Activated CD4-positive, alpha-beta T cell treated with anti-CD3 and anti-CD28 coated beads, Interleukin-2, amount 50 U/mL, for 48 hours (primary cell): ENCODE measurements at places on chromosomes 6 and 20.

DNA sequence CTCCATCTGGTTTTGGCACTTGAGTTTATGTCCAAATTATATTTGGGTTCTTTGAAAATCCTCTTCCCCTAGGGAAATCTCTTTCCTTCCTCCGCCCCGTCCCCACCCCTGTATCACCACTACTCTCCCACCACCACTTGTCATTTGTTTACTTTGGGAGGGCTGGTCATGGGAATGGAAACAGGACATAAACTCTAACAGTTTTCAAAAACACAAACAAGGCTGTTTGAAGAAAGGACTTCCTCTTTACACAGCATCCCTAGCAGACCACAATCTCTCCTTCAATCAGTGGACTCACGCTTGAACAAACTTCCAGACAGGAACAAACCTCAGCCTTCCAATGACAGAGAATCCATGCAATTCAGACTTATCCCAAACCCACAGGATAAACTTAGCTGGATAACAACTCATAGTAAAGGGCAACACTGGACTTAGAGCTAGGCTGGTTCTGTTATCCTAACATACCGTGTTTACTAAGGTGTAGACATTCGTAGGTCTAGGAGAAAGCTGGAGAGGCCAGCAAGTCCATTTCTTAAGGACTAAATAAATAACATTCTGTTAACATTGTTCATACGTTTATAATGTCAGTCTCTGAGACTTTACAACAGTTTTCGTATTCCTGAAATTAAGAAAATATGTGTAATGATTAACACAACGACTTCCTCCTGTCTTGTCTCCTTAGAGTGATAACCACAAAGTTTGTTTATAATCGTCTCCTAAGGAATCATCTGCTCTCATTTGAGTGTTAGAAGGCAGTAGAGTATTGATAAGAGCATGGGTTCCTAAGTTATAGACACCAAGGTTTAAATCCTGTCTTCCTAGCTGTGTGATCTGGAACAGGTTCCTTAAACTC is 44.1 kb upstream of the CTAGE9 start:
- no peak for DNase-seq

DNA sequence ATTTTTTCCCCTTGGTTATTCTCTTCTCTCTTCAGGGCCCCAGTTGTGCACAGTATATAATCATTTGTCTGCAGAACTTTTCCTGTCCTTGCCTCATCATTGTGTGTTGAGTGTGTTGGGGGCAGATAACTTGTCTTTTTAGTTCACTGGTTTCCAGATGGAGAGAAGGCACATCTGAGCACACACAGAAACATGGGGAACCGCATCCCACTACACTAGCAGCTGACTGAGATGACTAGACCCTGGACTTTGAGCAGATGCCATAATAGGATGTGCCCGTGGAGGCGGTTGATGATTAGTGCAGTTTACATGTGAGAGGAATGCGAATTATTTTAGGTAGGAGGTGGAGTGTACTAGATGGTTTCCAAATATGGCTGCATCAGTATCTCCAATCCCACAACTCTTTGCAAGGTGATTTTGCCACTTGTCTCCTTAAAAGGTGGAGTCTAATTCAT is 26.5 kb upstream of the SH3BGRL2 start:
- DNase-seq = no peak

DNA sequence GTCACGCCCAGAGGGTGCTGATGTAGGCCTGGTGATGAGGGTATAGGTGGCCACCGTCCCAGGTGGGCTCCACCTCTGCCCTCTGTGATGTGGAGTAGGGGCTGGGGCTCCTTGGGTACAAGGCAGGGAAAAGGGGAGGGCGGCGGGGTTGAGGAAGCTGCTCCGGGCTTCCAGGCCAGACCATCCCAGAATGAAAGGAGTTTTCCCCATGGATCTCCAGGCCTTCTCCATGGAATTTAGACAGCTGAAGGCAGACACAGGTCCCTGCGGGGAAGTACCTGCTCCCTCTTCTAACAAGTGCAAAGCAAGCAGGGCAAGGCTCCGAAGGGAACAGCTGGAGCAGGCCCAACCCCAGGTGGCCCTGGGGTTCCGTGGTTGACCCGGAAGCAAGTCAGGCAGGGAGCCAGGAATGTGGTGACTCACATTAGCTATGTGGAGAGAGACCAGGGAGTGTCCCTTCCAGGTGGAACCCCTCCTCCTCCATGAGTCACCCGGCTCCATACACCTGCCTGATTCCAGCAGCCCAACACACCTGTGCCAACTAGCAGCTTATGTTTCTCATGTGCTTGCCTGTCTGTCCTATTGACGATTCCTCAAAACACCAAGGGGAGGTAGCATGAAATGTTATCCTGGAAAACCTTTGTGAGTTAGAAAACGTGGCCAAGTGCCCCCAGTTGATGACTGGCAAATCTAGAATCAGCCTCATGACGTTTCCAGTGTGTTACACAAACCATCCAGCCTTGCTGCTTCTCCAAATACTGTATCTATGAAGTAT is 59.7 kb upstream of the SNX9 start:
- no peak for DNase-seq

GRCh38 chr6:12586721-12587480 is 129.7 kb upstream of the PHACTR1 start:
- DNase-seq = no peak

DNA sequence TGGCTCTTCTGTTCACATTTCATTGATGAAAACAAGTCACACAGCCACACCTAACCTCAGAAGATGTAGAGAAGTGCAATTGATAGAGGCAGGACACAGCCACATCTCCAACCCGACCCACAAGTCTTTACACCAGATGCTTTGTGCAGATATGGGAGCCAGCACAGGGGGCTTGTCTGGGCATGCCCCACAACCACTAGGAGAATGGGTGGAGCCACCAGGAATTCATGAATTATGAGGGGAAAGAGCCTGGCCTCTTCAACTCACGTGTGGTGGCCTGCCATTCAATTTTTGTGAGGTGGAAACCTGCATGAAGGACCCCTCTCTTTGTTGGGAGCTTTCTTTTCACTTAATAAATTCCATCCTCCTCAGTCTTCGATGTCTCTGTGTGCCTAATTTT is 79.1 kb downstream of the OGFRL1 start:
- no peak for DNase-seq

GRCh38 chr6:24183584-24183983 is 57.6 kb downstream of the NRSN1 start:
- no peak for DNase-seq

GRCh38 chr6:64429926-64430325 is 794.3 kb downstream of the PHF3 start:
- DNase-seq = no peak

- no peak for DNase-seq
Observed at GRCh38 chr6:33727932-33728331, 16.4 kb upstream of the UQCC2 start.

- DNase-seq = no peak
Observed at GRCh38 chr20:20519269-20519668, 151.4 kb downstream of the INSM1 start.

DNA sequence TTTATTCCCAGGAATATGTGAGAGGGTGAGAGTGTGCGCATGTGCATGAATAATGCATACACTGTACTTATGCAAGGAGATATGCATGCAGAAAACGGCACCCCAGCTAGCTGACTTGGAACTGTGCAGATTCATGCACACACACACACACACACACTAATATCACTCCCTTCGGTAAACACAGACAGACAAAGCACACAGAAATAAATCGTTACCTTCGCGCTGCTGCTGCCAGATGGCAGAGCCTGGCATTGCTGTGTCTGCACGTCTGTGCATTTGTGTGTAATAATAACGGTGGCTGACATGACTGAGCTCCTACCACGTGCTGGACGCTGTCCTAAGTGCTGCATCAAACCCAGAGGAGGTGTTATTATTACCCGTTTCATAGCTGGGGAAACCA is 36.8 kb downstream of the PREX1 start:
- no peak for DNase-seq

DNA sequence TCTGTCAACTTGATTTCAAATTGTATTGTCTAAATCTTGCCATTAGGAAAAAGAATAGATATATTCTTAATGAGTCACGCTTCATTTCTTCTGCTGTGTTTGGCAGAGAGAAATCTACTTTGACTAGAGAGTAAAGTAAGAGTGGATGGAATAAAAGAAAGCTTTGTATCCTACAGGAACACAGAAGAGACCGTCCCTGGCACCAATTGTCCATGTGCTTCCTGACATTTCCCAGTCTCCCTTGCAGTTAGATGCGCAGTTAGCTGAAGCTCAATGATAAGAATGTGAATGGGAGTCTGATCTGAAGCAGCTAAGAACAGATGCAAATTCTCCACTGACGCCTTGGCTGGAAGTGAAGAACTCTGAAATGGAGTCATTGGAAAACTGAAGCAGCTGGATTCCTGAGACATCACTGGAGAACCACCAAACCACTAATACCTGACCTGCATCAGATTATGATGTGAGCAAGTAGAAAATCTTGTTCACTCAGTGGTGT is 528.2 kb upstream of the MARCKS start:
- no peak for DNase-seq

DNA sequence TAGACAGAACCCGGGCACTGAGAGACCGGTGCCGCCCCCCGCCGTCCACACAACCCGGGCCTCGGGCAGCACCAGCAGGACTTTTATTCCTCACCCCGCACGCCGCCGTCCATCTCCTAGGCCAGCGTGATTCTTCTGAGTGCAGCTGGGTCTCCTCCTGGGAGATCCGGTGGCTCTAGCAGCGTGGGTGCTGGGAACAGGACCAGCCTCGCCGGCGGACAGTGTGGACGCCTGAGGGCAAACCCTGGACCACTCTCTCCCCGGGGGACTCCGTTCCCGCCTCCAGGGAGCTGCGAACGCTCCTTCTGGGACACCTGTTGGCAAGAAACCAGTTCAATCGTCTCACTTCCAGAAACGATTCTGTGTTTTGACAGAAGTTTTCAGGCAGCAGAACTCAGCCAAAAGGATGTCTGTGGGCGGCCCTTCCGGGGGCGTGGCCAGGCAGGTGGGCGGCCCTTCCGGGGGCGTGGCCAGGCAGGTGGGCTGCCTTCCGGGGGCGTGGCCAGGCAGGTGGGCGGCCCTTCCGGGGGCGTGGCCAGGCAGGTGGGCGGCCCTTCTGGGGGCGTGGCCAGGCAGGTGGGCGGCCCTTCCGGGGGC is 130.7 kb downstream of the DLL1 start:
- DNase-seq = no peak

GRCh38 chr6:155872961-155873360 is 417.3 kb upstream of the NOX3 start:
- DNase-seq = no peak

- DNase-seq = no peak
Observed at GRCh38 chr6:9659848-9660247, 755.0 kb downstream of the TFAP2A start.

DNA sequence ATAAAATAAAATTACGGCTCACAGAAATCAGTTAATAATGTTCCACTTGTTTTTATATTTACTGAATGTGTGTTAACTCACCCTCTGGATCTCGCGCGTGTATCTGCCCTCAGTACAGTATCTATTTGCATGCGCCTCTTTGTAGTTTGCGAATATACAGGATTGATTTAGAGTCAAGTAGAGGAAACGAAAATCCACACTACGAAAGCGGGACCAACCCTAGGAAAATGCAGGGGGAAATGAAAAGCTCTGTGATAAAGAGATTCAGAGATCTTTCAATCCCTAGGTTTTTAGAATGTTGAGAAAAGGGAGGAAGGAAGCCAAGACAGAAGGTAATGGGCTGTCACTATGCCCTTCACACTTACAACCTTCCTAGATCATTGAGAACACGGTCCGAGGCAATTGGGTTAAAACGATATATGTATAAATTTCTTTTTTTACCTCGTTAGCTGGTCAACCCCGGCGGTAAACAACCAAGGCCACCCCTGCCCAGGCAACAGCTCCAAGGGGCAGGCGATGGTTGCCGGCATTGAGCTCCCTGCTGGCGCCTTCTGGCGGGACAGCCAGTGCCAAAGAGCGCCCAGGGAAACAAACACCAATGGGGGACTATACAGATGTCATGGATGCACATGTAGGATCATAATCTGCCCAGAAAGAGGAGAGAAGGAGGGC is 792 bp upstream of the FUT9 start:
- DNase-seq = no peak

GRCh38 chr20:57546956-57547649 is 13.8 kb upstream of the PCK1 start:
- DNase-seq = no peak

GRCh38 chr6:104702126-104702841 is 157.4 kb downstream of the HACE1 start:
- DNase-seq = no peak
